ENCODE measurements at places on chromosomes 5 and 9.

GRCh38 chr9:76373784-76374474 is 20.3 kb downstream of the RFK start:
- DNase-seq, result no peak

DNA sequence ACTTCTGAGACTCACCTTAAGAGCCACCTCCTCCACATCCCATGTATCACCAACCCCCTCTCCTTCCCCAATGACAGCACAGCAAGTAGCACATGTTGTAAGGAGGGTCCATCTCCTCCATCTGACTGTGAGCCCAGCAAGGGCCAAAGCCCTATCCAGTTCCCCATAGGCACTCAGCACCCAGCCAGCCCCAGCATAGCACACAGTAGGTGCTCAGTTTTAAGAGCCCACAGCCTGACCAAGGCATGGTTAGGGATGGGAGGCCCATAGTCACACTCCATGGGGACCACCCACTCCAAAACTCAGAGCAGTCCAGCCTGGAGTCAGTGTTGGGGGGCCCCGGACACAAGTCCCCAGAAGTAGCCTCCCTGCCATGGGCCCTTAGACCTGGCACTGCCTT is 205.7 kb downstream of the CDK5RAP2 start:
- no peak for DNase-seq

GRCh38 chr5:11863911-11864310 is 40.3 kb downstream of the CTNND2 start:
- DNase-seq, result no peak

GRCh38 chr9:36871606-36872005 is 162.5 kb downstream of the PAX5 start:
- no peak for DNase-seq

- no peak for DNase-seq
These were observed 56.2 kb downstream of the CNTLN start for GRCh38 chr9:17191082-17191481.

All from femur (tissue), 1 donor.